ENCODE measurements at places on chromosomes 3 and 15.

- no peak for DNase-seq
Observed at GRCh38 chr3:174147798-174148197, 711.3 kb upstream of the NAALADL2 start.

GRCh38 chr15:82635798-82636197 lies 11.4 kb downstream of the CPEB1 start:
- no peak for DNase-seq

DNA sequence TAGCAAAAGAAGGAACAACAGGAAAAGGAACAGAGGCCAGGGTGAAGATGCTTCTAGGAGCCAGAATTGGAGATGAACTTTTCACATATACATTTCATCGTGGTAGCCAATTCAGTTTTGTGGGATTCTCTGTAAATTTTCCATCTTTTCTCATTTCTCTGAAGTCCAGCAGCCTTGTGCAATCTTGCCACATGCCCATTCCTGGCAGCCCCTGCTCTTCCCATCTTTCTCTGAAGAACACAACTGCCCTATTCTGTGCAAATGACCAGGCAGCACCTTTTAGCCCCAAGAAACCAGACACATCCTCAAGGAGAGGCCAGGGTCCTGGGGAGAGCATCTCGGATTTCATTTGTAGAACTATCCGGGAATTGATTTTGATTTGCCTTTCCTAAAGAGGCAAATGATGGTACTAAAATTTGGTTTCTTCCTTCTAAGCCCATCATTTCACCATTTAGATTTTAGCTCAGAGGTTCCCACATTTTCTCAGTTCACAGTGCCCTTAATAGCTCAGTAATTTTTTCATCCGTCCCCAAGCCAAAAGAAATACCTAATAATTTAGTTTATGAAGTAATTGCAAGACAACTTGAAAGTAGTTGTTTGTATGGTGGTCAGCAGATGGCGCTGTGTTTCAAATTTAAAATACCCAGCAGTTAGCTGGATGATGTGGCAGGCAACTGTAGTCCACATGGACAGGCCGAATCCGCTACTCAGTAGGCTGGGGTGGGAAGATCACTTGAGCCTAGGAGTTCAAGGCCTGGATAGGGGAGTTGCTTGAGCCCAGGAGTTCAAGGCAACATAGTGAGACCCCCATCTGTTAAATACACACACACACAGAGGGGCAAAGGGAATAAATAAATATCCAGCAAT lies 61.3 kb upstream of the ACKR4 start:
- DNase-seq = peak; percentile 20

- DNase-seq = peak; percentile 85
Observed at GRCh38 chr15:70101459-70102113, 3.9 kb upstream of the TLE3 start.
